Natural killer cell treated with Interleukin-12 subunit alpha and Interleukin-12 subunit beta and Interleukin-15 and Interleukin-18, amount 100 ng/mL, for 72 hours (primary cell): ENCODE measurements at places on chromosomes 3 and 15. TPM values are rescaled to one million over a fixed set of nuclear protein-coding genes. Genes with fewer than 3 reads are reported as not detected.

The SEMA3G gene
- not detected for total RNA-seq

DNA sequence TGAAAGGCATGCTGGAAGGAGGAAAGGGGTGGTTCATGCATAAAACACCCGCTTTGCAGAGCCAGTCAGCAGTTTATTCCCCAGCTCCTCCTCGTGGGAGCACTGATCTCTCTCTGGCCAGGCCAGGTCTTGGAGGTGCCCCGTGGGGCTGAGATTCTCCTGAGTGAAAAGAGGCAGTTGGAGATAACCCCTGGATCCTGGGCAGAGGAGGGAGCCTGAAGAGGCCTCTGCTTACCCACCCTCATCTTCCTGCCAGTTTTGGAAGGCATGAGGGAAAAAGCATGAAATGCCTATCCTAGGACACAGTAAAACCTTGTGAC lies 108.3 kb downstream of the SEMA5B start:
- no peak overlapping the region for H3K27ac ChIP-seq
- no peaks in the 10 kb centered on the region for H3K36me3 ChIP-seq
- DNase-seq: no peak
- H3K4me1 ChIP-seq: no peaks in the 10 kb centered on the region

DNA sequence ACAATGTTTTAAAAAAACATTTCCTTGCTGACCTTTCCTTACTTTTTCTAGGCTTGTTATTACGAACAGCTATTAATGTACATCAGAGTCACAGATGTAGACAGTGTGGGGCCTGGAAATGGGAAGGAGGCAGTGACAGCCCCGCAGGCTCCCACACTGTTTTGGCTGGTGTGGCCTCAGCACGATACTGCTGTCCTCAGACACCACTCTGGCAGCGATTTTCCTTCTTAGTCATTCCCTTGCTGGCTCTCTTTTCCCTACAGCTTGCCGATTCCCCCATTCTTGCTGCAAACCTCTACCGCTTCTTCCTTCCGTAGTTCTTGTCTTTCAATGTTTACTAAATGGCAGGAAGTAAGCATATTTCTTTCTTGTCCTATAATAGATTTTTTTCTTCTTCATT lies 113.1 kb downstream of the ABI3BP start:
- no peaks in the 10 kb centered on the region for H3K4me1 ChIP-seq
- H3K27ac ChIP-seq: no peak overlapping the region
- H3K36me3 ChIP-seq: no peaks in the 10 kb centered on the region
- H3K4me3 ChIP-seq: no peak overlapping the region
- no peak for DNase-seq

DNA sequence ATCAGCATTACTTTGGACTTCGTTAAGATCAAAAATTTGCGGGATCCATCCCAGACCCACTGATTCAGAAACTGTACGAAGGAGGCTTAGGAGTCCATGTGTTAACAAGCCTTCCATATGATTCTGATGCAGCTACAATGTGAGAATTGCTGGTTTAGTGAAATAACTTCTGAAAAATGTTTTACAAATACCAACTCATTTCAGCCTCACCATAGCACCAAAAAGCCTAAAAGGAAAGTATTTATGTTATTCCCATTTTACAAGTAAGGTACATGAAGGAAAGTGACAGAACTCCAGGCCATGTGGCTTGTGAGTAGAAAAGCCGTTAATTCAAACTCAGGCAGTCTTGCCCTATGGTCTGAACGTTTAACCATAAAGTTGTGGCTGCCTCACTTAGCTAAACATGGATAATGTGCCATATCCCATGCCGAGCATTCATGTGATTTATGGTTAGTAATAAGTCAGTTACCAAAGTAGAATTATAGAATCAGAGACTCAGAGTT lies 1.5 kb upstream of the IGSF10 start:
- no peak overlapping the region for H3K4me3 ChIP-seq
- peaks cover 23% of the 10 kb centered on the region for H3K27me3 ChIP-seq
- H3K36me3 ChIP-seq: no peaks in the 10 kb centered on the region
- no peak overlapping the region for H3K27ac ChIP-seq
- peaks cover 2% of the 10 kb centered on the region for H3K4me1 ChIP-seq
